ENCODE measurements at places on chromosomes 6 and 20. TPM values are rescaled to one million over a fixed set of nuclear protein-coding genes. Genes with fewer than 3 reads are reported as not detected.

The E2F1 gene
- 7.1 TPM for total RNA-seq

The SASH1 gene
- total RNA-seq, result 58.9 TPM

The PRRT1 gene
- total RNA-seq, result under 0.01 TPM

The THEMIS gene
- total RNA-seq, result under 0.01 TPM

The DLL1 gene
- total RNA-seq, result 0.86 TPM

The SLC29A1 gene
- total RNA-seq, result 9.5 TPM

The SRC gene
- total RNA-seq, result 20.3 TPM

The MMP24 gene
- total RNA-seq, result 0.43 TPM

The TRIM15 gene
- total RNA-seq, result not detected

The DEFB132 gene
- not detected for total RNA-seq
